ENCODE measurements at places on chromosomes 5 and 9. TPM values are rescaled to one million over a fixed set of nuclear protein-coding genes. Genes with fewer than 3 reads are reported as not detected.

Gene IFNA2
- total RNA-seq: not detected

Gene TPPP
- total RNA-seq: 2.9 TPM

Gene PCDHGA3
- 2.1 TPM for total RNA-seq

Gene SLC27A6
- total RNA-seq: not detected

Gene SPATA31C1
- not detected for total RNA-seq

Gene FGF1
- 2.1 TPM for total RNA-seq

Gene OGN
- total RNA-seq: 1.7 TPM

All from gastrocnemius medialis (tissue), 4 donors.